ENCODE measurements at places on chromosomes 11 and 22.

- peak; percentile 42 for DNase-seq
Observed at GRCh38 chr11:27395556-27396258, 32.7 kb upstream of the CCDC34 start.

- DNase-seq, result no peak
Observed at GRCh38 chr22:27267145-27267544, 534.4 kb downstream of the MN1 start.

- no peak for DNase-seq
Observed at GRCh38 chr11:21059879-21060278, 390.5 kb downstream of the NELL1 start.

GRCh38 chr11:65040520-65040846 lies 527 bp upstream of the SAC3D1 start:
- DNase-seq, result no peak

- no peak for DNase-seq
Observed at GRCh38 chr22:44026066-44026629, 2.0 kb downstream of the PARVB start.

DNA sequence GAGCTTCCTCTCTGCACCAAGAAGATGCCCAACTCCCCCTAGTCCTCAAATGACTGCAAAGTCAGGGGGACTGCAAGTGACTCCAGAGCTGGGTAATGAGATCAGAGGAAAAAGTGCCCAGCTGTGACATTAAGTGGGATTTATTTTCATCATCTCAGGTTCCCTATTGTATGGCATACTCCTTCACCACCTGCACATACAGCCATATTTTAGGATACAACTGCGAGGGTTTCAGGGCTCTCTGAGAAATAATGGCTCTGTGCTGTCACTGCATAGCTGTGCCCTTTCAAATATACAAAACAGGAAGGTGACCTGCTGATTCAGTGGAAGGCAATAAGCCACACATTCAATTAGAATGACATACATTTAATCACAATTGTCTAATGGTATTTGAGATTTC lies 45.6 kb upstream of the PLET1 start:
- DNase-seq, result no peak

GRCh38 chr11:128686021-128686741 lies 7.7 kb upstream of the FLI1 start:
- no peak for DNase-seq

DNA sequence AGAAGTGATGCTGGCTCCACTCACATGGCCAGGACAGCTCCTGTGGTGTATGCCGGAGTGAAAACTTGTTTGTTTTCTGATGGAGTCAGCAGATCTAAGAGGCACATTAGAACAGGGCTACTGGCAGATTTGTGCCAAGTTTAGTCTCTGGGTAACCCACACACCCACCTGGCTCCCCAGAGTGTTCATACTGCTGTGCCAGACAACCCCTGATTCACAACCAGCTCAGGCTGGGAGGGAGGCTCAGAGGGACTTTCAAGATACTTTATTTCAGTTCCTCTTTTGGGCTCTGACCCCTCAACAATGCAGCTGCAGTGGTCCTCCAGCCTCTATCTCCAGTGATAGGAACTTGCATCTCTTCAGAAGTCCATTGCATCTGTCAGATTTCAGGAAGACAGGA lies 8.5 kb downstream of the NTM start:
- DNase-seq, result no peak

DNA sequence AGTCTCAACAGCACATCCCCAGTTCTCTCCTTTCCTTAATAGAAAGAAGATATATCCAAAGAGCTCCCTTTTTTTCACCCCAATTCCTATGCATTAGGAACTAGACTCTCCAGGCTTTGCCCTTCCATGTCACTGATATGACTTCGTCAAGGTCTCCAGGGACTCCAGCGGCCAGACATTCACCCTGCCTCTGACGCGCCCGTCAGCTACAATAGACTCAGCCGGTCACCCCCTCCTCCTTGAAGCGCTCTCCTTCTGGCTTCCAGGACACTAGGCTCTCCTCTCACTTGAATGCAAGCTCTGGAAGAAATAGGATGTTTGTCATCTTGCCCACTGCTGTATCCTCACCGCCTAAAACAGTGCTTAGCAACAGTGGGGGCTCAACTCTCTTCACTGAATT lies 14.9 kb upstream of the ELFN2 start:
- DNase-seq, result no peak

GRCh38 chr11:74717221-74717969 lies 13.8 kb downstream of the CHRDL2 start:
- DNase-seq, result no peak

DNA sequence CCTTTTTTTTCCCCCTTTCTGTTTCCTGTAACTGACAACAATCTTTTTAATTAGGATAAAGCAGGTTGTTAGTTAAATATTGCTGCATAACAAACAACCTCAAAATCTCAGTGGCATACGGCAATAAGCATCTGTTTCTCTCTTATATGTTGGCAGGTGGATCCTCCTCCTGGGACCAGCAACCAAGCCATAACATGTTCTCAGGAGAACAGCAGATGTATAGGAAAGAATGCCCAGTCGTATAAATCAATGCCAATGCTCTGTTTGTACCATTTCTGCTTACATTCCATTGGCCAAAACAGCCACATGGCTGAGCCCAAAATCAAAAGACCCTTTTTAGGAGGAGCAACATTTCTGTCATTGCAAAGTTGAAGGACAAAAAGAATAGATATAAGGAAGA lies 445.7 kb downstream of the AASDHPPT start:
- DNase-seq, result no peak

- no peak for DNase-seq
Observed at GRCh38 chr11:78526497-78527146, 48.0 kb downstream of the NARS2 start.

GRCh38 chr11:78310500-78310909 lies 107.1 kb downstream of the GAB2 start:
- no peak for DNase-seq

DNA sequence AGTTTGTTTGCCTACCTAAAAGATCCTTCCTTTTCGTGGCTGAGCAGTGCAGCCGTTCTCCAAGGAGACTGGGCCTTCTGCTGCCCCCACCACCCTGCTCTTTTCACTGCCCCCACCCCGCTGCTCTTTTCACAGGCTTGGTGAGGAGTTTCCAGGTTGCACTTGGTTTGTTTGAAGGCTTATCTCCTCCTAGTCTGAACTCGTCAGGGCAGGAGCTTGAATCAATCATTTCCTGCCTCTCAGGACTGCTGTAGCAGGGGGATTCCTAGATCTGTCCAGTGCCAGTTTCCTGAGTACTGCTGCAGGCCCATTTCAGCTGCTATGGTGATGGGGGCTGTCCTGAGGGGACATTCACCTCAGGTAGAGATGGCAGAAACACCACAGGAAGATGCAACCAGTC lies 10.0 kb downstream of the MED15 start:
- no peak for DNase-seq

DNA sequence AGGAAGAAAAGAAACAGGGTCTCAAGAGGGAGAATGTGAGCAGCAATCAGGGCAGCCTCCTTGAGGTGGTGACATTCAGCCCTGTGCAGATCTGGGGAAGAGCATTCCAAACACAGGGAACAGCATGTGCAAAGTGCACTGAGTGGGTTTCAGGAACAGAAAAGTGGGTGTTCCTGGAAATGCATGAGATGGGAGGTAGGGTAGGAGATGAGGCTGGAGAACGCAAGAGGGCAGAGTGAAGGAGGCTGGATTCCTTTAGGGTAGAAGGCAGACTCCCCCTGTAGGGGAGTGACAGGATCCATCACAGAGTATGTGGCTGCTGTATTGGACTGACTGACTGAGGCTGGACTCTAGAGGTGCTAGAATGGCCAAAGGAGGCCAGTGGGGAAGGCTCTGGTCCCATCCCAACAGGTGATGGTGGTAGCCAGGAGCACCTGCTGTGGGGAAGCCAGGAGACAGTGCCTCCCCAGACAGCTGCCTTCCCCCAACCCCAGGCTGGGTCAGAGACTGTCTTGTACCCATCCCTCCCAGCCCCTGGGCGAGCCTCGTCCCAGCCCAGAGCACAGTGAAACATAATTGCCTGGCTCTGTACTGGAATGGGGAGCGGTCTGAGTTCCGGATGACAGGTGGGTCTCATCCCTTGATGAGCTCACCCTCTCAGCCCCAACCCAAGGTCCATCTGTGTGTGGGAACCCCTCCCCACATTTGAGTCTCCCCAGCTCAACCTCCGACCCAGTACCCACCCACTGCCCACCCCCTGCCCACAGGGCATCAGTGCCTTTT lies 419.4 kb downstream of the MN1 start:
- DNase-seq, result no peak

DNA sequence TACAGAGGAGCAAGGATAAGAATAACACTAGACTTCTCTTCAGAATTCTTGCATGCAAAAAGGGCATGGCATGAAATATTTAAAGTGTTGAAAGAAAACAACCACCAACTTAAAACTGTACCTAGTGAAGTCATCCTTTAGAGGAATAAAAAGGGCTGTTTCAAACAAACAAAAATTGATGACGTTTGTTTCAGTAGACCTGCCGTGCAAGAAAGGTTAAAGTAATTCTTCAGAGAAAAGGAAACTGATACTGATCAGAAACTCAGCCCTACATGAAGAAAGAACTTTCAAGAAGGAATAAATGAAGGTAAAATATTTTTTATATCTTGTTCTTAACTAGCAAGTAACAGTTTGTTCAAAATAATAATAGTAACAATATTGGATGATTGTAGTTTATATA lies 27.5 kb downstream of the MRGPRX2 start:
- no peak for DNase-seq

DNA sequence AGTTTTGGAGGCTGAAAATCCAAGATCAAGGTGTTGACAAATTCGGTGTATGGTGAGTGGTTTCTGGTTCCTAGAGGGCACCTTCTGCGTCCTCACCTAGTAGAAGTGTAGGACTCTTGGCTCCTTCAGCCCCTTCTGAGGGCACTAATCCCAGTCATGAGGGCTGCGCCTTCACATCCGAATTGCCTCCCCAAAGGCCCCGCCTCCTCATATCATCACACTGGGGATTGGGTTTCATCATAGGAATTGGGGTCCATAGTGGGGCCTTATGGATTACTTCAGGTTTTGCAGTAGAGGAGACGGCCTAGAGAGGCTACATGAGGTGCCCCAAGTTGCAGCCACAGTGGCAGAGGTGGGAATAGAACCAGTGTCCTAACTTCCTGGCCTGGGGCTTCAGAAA lies 87.1 kb downstream of the CEP164 start:
- no peak for DNase-seq

DNA sequence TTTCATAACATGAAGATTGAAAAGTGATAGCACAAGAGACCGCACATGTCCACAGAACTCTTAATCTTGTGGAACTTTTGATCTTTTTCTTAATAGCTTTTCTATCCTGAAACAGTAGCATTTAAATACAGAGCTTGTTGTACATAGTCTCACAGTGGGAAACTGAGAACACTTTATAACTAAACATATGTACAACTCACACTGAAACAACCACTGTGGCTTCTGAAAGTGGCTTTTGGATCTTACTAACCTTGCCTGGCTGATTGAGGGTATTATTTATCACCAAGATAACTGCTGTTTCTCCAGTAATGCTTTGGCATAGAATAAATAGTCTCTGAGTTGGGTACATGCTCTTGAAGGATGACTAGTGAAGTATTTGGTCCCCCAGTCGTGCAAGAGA lies 10.2 kb downstream of the BARX2 start:
- DNase-seq, result no peak

DNA sequence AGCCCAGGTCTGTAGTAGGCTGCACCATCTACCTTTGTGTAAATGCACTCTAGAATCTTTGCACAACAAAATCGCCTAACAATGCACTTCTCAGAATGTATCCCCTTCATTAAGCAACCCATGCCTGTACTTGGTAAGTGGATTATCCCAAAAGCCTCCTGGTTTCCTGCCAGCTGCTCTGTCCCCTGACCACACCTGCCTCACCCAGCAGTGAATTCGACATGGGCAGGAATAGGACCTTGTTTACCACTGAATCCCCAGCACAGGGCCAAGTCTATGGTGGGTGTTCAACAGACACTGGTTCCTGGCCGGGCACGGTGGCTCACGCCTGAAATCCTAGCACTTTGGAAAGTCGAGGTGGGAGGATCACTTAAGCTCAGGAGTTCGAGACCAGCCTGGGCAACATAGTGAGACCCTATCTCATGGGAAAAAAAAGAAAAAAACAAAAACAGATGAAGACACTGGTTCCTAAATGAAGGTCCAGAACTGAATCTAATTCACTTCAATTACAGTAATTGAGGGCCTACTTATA lies 5.1 kb upstream of the SYCE3 start:
- no peak for DNase-seq

- DNase-seq, result peak; percentile 71
Observed at GRCh38 chr11:44538375-44539054, 26.9 kb upstream of the CD82 start.

GRCh38 chr11:33692013-33692504 lies 8.6 kb downstream of the C11orf91 start:
- DNase-seq, result peak; percentile 98

DNA sequence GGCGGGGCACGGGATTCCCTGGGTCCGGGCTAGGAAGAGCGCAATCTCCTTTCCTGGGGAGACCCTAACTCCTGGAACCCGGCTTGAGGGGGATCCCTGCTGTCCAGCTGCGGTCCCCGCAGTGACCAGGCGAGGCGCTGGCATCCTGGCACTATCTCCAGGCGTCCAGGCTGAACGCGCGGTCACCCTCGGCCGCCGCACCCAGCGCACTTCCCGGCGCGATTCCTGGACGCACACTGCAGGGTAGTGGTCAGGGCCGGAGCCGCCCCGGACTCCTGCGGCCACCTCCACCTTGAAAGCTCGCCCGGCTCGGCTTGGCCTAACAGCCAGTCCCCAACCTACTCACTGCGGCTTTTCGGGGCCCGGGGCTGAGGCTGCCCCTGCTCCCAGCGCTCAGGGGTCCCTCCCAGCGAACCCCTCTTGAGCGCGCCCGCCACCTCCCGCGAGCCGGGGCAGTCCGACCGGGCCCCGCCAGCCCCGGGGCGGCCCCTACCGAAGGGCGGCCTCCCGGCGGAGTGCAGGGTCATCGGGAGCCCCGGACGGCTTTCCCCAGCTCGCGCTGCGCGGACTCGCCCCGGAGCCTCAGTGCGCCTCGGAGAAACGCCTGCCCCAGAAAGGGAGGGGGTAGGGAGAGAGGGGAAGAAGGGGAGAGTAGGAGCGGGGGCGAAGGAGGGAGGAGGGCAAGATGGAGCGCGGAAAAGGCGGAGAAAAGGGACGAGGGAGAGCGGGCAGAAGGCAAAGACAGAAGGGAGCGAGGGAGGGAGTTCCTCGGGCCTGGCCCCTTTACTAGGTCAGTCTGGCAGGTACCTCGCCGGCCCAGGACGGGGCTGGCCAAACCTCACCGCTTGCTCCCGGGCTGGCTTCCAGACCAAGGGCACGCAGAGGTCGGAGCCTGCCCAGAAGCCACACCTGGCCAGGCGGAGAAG lies 1.0 kb downstream of the POU2AF3 start:
- DNase-seq, result peak; percentile 43

GRCh38 chr11:112579282-112579681 lies 318.6 kb upstream of the PLET1 start:
- no peak for DNase-seq

- peak; percentile 88 for DNase-seq
Observed at GRCh38 chr11:27754035-27755017, 54.1 kb upstream of the BDNF start.

GRCh38 chr11:706439-706956 lies 467 bp downstream of the EPS8L2 start:
- peak; percentile 69 for DNase-seq
